Stimulated activated CD4-positive, alpha-beta T cell treated with anti-CD3 and anti-CD28 coated beads, Interleukin-15, amount 100 ng/mL, for 1 hour (primary cell): ENCODE measurements at places on chromosomes 16 and 17.
A peak's percentile ranks its signal among the peaks of the same experiment; 100 is the strongest.

DNA sequence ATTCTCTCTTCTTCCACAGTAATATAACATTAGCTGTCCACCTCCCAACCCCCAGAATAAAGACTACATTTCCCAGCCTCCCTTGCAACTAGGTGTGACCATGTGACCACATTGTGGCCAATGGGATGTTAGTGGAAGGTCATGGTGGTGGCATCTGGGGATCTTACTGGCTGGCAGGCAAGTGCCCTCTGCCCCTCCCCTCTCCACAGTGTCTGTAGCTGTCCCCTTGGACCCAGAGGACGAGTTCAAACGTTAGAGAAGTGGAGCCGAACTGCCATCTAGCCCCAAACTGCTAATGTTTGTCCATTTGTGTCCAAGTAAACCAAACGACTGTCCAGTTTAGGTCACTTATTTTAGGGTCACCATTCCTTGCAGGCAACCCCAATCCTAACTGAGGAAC is 26.6 kb upstream of the KCNG4 start:
- no peak for DNase-seq

DNA sequence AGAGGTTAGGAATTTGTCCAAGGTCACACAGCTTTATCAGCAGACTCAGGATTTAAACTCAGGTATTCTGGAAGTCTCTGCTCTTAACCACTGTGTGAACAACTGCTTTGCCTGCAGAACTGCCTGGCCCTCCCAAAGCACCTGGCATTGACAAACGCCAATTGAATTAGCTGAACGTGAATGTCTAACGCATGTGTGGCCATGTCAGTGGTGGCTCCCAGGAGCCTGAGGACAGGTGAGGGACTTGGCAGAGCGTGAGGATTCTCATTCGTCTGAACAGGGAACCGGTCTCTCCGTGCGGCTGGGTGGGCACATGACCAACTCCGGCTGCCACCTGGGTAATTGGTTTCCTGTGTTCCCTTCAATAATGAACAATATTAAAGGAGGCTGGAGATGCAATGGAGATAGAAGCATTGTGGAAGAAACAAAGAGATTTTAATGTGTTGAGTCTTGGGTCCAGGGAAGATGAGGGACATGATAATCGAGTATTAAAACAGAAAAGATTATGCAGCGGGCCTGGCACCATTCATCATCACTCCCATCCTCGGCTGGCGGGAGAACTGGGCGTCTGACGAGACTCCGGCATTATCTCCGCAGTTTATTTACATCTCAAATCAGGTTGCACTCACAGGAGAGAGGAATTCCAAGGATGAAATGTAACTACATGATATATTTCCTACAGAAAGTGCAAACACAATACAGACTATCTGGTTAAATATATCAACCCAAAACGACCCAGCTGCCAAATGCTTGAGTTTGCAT is 113.5 kb downstream of the NPIPB5 start:
- DNase-seq: no peak

- no peak for DNase-seq
Measured at GRCh38 chr17:75697651-75698291, 23.5 kb upstream of the ITGB4 start.

DNA sequence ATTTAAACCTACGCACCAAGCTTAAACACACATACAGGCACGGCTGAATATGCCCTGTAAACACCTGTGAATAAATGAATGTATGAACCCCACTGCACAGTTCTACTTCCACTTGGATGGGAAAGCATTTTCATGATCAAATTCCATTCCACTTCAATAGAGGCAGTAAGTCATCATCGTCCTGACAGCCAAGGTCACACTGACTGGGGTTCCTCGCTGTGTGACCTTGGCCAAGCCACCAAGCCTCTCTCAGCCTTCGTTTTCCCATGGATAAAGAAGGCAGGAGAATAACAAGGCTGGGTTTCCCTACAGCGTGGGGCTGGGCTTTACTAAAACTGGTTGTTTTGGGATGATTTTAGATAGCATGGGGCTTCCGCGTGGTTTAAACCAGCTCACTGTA is 82.8 kb downstream of the TBC1D16 start:
- no peak for DNase-seq

- no peak for DNase-seq
Measured at GRCh38 chr16:22335668-22336246, 38.5 kb downstream of the POLR3E start.

GRCh38 chr17:67657596-67657995 is 60.1 kb upstream of the NOL11 start:
- DNase-seq: no peak

DNA sequence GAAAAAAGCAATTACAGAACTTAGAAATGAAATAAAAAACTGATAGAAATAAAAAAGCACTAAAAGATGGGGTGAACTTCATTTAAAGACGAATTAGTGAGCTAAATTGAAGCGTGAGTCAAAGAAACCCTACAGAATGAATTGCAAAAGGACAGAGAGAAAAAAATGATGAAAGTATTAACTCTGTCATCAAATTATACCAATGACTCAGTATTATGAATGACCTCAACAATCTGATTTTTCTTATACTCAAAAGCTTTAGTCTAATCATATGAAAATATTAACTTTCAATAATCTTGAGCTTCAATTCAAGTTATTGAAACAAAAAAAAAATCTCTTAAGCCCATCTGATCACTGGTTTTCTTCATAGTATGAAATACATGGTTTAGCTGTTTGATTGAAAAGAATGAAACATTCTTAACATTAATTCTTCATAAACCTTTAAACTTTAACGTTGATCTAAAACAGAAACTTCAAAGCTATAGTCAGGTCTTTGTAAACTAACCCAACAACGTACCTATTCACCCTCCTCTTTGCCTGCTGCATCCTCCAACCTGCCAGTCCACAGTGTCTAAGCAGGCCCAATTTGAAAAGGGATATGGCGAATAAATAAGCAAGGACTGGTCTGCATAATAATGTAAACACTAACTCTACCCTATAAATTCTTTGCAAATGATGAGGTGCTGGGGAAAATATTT is 6.6 kb downstream of the ABCA5 start:
- DNase-seq: no peak

DNA sequence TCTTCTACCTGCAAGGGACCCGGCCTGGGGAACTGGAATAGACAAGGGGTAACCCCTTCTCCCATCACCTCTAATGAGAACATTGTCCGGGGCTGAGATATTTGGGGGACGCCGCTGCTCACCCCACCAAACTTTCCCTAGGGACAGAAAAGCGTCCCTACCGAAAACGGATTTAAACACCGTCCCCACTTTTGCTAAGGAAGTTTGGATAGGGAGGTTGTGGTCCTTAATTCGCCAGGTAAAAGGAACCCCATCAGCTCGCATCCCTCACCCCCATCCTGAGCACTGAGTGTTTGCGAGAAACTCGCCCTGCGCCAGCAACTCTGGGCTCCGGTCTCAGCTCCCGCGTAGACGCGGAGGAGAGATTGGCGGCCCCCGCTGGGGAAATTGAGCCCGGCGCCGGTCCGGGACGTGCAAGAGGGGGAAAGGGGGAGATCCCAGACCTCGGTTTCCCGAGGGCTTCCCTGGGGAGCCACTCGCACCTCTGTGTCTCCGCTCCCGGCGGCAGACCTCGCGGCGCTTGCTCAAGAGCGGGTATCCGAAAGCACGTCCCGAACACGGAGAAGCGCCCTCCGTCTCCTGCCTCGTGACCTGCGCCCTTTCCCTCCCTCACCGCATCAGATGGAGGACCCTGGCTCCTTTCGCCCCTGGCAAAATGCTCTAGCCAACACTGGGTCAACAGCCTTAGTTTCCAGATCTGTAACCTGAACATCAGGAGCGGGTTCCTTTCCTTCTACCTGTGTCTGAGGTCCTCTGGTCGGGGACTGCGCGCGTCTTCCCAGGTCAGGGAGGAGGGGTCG is 3.1 kb upstream of the SOX9 start:
- DNase-seq: no peak

- no peak for DNase-seq
Measured at GRCh38 chr16:89401641-89402445, 88.5 kb downstream of the ANKRD11 start.

- no peak for DNase-seq
Measured at GRCh38 chr16:89318430-89318758, 100.9 kb downstream of the ZNF778 start.

DNA sequence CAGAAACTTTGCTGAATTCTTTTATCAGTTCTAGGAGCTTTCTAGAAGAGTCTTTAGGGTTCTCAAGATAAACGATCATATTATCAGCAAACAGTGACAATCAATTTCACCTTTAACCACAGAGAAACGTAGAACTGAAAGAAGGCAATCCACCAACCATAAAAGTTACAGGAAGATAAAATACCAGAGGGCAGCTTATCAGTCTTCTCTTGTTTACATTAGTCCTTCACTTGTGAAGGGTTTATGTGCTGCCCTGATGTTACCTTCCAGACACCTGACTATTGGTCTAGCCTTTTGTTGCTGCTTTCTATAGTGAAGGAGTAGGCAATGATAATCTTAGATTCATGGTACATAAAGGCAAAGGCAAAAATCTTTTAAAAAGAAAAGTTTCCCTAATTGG is 73.2 kb upstream of the EFCAB3 start:
- DNase-seq: no peak

- DNase-seq: no peak
Measured at GRCh38 chr17:73815474-73815873, 171.2 kb upstream of the SDK2 start.

DNA sequence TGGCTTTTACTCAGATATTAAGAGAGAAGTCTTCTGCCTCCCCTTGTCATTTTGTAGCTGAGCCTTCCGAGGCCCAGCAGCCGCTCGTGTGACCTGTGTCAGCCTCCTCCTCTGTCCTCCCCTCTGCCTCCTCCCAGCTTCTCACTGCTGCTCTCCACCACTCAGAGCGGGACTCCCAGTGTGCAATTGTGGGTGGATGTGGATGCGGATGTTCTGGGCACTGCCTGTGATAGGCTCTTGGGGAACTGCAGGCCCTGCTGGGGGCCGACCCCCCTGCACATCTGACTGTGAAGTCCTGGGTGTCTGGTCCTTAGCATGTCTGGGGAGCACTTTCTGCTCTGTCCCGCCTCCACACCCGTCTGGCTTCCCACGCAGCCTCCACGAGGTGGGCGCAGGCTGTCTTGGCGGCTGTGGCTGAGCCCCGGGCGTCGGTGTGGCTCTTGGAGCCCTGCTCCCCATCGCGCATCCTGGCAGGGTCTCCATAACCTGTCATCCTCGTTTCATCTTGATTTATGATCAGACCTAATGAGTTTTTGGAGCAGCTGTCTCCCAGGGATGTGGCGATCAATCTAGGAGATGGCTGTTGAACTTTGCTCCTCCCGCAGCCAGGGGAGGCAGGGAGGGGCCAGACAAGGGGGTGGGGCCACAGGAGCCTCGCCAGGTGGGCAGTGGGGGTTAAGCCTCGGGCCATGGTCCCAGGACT is 28.1 kb downstream of the GRIN2C start:
- no peak for DNase-seq

DNA sequence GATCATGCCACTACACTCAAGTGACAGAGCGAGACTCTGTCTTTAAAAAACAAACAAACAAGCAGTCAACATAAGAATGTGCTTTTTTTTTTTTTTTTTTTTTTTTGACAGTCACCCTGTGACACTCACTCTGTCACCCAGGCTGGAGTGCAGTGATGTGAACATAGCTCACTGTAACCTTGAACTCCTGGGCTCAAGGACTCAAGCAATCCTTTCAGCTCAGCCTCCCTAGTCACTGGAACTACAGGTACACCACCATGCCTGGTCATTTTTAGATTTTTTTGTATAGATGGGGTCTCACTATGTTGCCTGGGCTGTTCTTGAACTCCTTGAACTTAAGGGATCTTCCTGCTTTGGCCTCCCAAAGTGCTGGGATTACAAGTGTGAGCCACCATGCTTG is 15.3 kb upstream of the CHP2 start:
- no peak for DNase-seq

DNA sequence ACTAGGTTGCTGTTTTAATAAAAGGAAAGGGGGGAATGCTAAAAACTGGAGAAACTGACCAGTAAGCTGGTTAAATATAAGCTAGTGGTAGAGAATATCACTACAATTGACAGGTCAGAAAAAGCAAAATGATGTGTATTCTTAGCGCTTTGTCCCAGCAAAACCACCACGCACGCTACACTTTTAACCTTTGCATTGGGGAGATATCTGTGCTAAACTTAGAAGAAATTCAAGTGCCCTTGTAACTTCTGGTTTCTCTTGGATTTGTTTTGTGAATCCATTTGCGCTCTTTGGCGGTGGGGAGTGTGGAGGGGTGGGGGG is 1.4 kb downstream of the GAN start:
- no peak for DNase-seq

- DNase-seq: no peak
Measured at GRCh38 chr17:79951361-79952264, 84.1 kb downstream of the TBC1D16 start.

- no peak for DNase-seq
Measured at GRCh38 chr16:3131755-3132377, 3.0 kb upstream of the ZNF213 start.

- peak; percentile 33 for DNase-seq
Measured at GRCh38 chr16:56424791-56425438, 430 bp downstream of the AMFR start.

- no peak for DNase-seq
Measured at GRCh38 chr17:3029213-3029913, 34.0 kb downstream of the OR1D5 start.

DNA sequence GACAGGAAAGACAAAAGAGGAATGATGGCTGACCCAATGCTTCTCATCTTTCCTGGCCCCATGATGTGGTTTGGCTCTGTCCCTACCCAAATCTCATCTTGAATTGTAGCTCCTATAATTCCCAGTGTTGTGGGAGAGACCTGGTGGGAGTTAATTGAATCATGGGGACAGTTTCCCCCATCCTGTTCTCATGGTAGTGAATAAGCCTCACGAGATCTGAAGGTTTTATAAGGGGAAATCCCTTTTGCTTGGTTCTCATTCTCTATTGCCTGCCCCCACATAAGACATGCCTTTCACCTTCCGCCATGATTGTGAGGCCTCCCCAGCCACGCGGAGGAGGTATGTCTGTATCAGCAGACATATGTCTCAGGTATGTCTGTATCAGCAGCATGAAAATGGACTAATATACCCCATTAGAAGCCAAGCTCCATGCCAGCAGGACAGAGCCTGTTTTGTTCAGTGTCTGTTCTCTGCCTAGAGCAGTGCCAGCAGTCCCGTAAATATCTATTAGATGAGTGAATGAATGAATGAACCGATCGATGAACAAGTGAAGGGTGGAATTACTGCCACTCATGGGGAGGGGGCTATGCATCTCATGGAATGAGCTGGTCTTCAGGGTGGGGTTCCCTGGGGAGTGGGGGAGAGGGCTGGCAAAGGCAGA is 304.4 kb downstream of the SOX9 start:
- DNase-seq: no peak

DNA sequence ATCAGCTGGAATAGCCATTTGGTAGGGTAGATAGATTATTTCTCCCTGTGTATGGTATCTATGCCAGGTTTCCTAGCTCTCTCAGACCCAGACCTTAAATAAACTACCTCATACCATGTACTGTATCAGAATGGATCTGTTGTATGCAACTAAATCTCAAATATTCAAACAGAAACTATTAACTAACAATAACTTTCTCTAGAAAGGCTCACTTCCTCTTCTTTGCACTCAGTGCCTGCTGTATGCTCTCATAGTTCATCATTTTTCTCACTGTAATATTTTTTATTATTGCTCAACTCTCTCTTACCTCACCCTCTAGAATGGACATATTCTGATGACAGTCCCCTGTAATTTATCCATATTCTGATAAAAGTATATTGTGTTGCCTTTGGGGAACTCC is 182.4 kb downstream of the TOX3 start:
- no peak for DNase-seq

GRCh38 chr16:84245956-84246678 is 6.3 kb upstream of the KCNG4 start:
- DNase-seq: no peak
